ENCODE measurements at places on chromosomes 5 and 9. TPM values are rescaled to one million over a fixed set of nuclear protein-coding genes. Genes with fewer than 3 reads are reported as not detected.

SPINK1 gene
- not detected for total RNA-seq

CEMIP2 gene
- 139 TPM for total RNA-seq

DNA sequence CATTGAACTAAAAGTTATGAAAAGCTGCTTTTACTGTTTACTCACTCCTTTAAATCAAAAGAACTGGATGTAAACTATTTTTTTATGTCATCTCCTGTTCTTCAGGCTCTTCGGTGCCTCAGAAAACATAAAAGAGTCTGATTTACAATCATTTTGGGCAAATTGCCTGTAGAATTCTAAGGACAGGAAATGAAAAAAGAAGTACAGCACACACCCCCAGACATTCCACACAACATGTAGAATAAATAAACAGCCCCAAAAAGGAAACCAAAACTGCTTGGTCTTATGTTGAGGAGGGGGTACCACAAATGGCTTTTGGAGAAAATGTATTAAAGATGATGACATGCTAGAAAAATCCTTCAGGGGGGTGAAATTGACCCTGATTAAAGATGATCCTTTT is 57.2 kb downstream of the ITGA1 start:
- no peak for DNase-seq
- H3K4me3 ChIP-seq, result no peak overlapping the region
- no peaks in the 10 kb centered on the region for H3K36me3 ChIP-seq
- peaks cover 29% of the 10 kb centered on the region for H3K4me1 ChIP-seq
- H3K27ac ChIP-seq, result peak overlapping the region; percentile 61

PDLIM4 gene
- 7.7 TPM for total RNA-seq

DNA sequence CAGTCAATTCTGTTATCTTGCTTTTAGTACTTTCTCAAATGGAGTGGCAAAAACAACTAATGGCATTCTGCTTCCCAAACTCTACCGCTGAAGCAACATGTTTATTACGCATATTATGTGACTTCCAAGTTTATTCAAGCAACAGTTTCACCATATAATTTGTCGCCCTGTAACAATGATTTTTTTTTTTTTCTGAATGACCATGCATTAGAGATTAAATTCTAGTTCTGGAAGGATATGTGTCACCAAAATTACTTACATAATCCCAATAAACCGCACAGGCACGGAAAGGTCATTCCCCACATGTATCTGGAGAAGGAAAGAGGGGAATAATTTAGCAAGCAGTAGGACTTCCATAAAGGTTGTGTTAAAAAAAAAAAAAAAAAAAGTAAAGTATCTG is 691.8 kb downstream of the DNAH5 start:
- no peak overlapping the region for H3K4me3 ChIP-seq
- H3K4me1 ChIP-seq, result no peaks in the 10 kb centered on the region
- no peak for DNase-seq
- H3K27ac ChIP-seq, result no peak overlapping the region
- H3K36me3 ChIP-seq, result no peaks in the 10 kb centered on the region

TMEM252 gene
- not detected for total RNA-seq

DNA sequence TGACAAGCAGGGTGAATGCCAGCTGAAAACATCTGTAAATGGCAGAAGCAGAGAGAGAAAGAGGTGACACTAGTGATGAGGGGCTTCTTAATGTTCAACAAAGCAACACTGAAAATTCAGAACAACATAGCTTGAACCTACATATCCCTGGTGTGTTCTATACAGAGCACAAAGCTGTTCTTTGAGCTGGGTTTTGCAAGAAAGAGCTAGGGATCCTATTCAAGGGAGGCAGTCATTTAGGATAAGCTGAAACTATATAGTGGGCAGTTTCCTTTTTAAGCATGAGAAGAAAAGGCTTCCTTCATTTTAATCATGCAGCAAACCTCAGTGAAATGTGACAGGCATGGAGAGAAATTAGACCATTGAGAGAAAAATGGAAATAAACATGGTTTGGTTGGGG is 45.6 kb upstream of the RAI14 start:
- H3K27me3 ChIP-seq, result no peaks in the 10 kb centered on the region
- no peak overlapping the region for H3K4me3 ChIP-seq
- no peaks in the 10 kb centered on the region for H3K36me3 ChIP-seq
- peaks cover 17% of the 10 kb centered on the region for H3K4me1 ChIP-seq
- no peak for DNase-seq

- no peak overlapping the region for H3K27ac ChIP-seq
- no peak for DNase-seq
- no peaks in the 10 kb centered on the region for H3K27me3 ChIP-seq
- peaks cover 72% of the 10 kb centered on the region for H3K4me1 ChIP-seq
- H3K36me3 ChIP-seq, result no peaks in the 10 kb centered on the region
Measured at GRCh38 chr5:172864747-172865146, 30.7 kb downstream of the ERGIC1 start.

GRCh38 chr9:137054932-137055384 is 1.1 kb upstream of the ENTPD2 start:
- no peaks in the 10 kb centered on the region for H3K36me3 ChIP-seq
- no peak overlapping the region for H3K27ac ChIP-seq
- peak; percentile 78 for DNase-seq
- peaks cover 34% of the 10 kb centered on the region for H3K4me1 ChIP-seq
- no peak overlapping the region for H3K4me3 ChIP-seq

DNA sequence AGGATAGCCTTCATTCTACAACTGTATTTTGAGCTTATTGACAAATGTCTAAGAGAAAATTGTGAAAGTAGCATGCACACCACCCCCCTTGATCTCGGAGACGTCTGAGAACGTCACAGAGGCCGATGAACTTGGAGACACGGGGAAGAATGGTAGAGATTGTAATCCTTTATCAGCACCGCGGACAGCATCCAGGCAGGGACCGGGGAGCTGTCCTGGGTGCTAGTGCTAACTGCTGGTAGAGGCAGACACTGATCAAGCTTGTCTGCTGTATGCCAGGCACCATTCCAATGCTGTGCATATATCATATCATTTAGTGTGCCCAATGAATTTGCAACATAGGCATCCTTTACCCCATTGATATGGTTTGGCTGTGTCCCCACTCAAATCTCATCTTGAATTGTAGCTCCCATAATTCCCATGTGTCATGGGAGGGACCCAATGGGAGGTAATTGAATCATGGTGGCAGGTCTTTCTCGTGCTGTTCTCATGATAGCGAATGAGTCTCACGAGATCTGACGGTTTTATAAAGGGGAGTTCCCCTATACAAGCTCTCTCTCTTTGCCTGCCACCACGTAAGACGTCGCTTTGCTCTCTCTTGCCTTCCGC is 98.8 kb downstream of the LHX2 start:
- H3K27me3 ChIP-seq, result no peaks in the 10 kb centered on the region
- DNase-seq, result no peak
- no peak overlapping the region for H3K27ac ChIP-seq
- no peaks in the 10 kb centered on the region for H3K36me3 ChIP-seq

PRSS3 gene
- total RNA-seq, result not detected

DNA sequence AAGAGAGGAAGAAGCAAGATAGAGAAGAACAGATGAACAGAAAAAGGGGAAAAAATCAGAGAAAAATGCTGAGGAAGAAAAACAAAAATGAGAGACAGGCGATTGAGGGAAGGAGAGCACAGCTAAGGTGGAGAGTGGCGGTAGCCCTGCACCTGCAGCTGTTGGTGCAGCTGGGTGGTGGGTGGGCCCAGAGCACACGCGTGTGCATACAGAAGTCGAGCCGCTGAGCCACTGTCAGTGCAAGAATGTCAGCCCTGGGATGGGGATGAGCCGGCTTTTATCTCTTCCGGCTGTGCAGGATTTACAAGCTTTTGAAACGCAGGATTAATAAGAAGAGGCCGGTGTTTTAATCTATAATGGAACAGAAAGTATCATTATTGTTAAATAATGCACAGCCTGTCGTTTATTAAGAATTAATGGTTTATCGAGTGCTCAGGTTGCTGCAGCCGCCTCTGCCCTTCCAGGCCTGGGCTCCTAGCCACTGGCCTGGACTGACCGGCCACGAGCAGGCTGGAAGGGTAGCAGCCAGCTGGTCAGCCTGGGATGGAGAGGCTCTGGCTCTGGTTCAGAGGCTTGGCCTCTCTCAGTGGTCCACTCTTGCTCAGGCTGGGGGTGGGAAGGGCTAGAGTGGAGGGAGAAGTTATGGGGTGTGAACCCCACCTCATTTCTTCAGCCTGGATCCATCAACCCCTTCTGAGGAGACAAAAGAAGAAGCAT is 68.7 kb downstream of the PCDH1 start:
- peaks cover 26% of the 10 kb centered on the region for H3K4me1 ChIP-seq
- no peak for DNase-seq
- H3K36me3 ChIP-seq, result no peaks in the 10 kb centered on the region
- no peak overlapping the region for H3K4me3 ChIP-seq
- no peak overlapping the region for H3K27ac ChIP-seq

BRINP1 gene
- not detected for total RNA-seq

LMX1B gene
- total RNA-seq, result not detected

All from upper lobe of left lung (tissue), 6 donors.